ENCODE measurements at places on chromosomes 7 and 10. TPM values are rescaled to one million over a fixed set of nuclear protein-coding genes. Genes with fewer than 3 reads are reported as not detected.
A peak's percentile ranks its signal among the peaks of the same experiment; 100 is the strongest.

DNA sequence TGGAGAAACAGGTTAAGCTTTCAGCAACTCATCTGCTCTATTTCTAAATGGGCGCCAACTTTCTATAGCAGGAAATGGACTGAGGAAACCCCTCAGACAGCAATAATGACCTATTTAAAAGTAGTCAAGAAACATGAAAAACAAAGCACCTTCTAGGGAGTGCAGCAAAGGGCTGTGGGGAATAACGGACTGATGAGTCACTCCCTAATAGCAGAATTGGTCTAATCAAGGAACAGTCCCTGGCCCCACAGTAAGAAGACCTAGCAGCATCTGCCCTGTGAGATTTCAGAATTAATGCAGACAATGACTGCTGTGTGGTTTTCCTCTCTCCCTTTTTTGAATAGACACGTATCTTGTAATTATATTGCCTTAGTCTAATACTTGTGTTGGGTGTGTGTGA is 602.9 kb downstream of the IPMK start:
- DNase-seq: no peak

GRCh38 chr7:56028942-56029630 is 22.2 kb downstream of the PSPH start:
- no peak for DNase-seq

- DNase-seq: no peak
Measured at GRCh38 chr7:83519240-83519639, 129.7 kb downstream of the SEMA3E start.

DNA sequence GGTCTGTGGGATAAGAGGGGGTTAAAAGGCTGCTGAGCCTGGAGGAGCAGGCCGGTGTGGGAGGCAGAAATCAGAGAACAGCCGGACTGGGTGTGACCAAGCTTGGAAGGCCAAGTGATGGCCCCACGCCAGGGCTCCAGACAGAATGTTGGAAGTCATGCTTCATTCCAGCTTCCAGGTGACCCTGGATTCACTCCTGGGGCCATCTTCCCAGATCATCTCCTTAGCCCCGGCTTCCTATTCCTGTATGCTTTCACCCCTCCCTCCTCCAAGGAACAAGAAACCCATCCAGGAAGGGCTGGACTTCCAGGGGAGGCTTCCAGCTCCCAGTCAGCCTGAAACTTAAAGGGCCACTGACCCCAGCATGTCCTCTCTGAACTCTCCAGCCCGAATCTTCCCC is 1.0 kb downstream of the INMT start:
- DNase-seq: no peak

GRCh38 chr7:37698276-37698675 is 14.7 kb downstream of the GPR141 start:
- no peak for DNase-seq

Gene HABP2
- total RNA-seq: not detected

DNA sequence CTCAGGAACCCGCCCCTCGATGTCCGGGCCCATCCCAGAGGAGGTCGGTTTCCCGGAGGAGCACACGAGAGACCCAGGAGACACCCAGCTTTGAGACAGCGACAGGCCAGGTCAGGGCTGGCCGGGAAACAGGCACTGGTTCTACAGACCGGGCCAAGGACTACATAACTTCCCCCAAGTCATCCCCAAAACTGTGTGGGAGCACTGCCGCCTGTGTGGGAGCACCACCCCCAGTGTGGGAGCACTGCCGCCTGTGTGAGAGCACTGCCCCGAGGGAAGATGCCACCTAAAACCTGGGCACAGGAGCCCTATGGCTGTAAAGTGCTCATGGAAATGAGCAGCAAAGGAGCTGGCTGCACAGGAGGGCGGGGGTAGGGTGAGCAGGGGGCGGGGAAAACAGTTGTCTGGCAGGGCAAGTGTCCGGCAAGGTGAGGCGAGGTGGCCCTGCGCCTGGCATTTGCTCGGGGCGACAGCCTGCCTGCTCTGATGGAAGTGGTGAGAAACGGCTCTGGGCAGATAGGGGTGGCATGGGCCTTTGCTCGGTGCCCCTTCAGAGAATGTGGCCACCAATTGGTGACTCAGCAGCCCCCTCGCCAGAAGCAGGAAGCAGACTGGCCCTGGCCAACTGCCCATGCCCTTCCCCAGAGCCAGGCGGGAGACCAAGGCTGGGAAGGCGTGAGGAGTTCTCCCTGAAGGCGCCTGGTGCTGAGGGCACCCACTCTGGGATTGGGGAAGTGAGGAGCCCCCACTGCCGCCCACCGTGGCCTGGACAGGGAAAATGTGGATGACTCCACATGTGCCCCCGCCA is 26.2 kb downstream of the PAPOLB start:
- DNase-seq: no peak

GRCh38 chr10:30029872-30030256 is 29.5 kb downstream of the JCAD start:
- DNase-seq: no peak

Gene SLC18A3
- not detected for total RNA-seq

Gene BLNK
- not detected for total RNA-seq

- DNase-seq: peak; percentile 32
Measured at GRCh38 chr7:108016841-108017775, 14.1 kb upstream of the LAMB1 start.
